ENCODE measurements at places on chromosomes 11 and 22. TPM values are rescaled to one million over a fixed set of nuclear protein-coding genes. Genes with fewer than 3 reads are reported as not detected.

Gene MOGAT2
- not detected for total RNA-seq

Gene CYP2R1
- total RNA-seq = 7.9 TPM

Gene SLC37A2
- 0.06 TPM for total RNA-seq

Gene CARNS1
- 0.13 TPM for total RNA-seq

Gene FOLR3
- total RNA-seq = 0.13 TPM

Gene SSTR3
- not detected for total RNA-seq

Gene MYO18B
- 11.1 TPM for total RNA-seq

Gene HEPN1
- total RNA-seq = not detected

Gene LYVE1
- 3.3 TPM for total RNA-seq

Gene SUSD2
- 17.5 TPM for total RNA-seq

Gene THY1
- 24.7 TPM for total RNA-seq

Gene CRYBA4
- total RNA-seq = not detected

Gene MYRF
- 0.44 TPM for total RNA-seq

Gene HEPHL1
- not detected for total RNA-seq

Gene C11orf21
- not detected for total RNA-seq

Gene SYNGR1
- 9.0 TPM for total RNA-seq

Gene NXPE1
- not detected for total RNA-seq

Gene HBE1
- total RNA-seq = not detected

Gene H19
- total RNA-seq = not detected

Gene CTSC
- 76.4 TPM for total RNA-seq

Gene ROM1
- total RNA-seq = 10.6 TPM

Gene GP1BB
- total RNA-seq = 2.1 TPM

Gene PRR14L
- 17.7 TPM for total RNA-seq

Gene RGL4
- not detected for total RNA-seq

Gene C22orf23
- 0.40 TPM for total RNA-seq

Gene PRAME
- 0.06 TPM for total RNA-seq

Gene CD248
- 21.9 TPM for total RNA-seq

Gene OR4A15
- not detected for total RNA-seq

Gene CARD16
- total RNA-seq = 15.3 TPM

Gene INS
- total RNA-seq = not detected

Gene OR5P2
- not detected for total RNA-seq

Gene MYBPC3
- not detected for total RNA-seq

Data from aortic smooth muscle cell (primary cell).